ENCODE measurements at places on chromosomes 4 and X. TPM values are rescaled to one million over a fixed set of nuclear protein-coding genes. Genes with fewer than 3 reads are reported as not detected.

Gene GSX2
- total RNA-seq, result not detected

Gene LONRF3
- 1.7 TPM for total RNA-seq

Gene UVSSA
- 2.5 TPM for total RNA-seq

Gene ADH4
- not detected for total RNA-seq

Gene HPSE
- 1.2 TPM for total RNA-seq

Gene NXF2B
- total RNA-seq, result not detected

Gene NXF3
- total RNA-seq, result not detected

Gene DGKK
- total RNA-seq, result not detected

Gene ZFP92
- total RNA-seq, result 0.50 TPM

Gene ITIH6
- total RNA-seq, result not detected

Gene KLKB1
- not detected for total RNA-seq

Gene PRSS12
- total RNA-seq, result 0.38 TPM

Gene NALF2
- total RNA-seq, result 5.7 TPM

Gene MSL3
- total RNA-seq, result 21.8 TPM

Gene PDE6B
- not detected for total RNA-seq

Gene PI4K2B
- 4.8 TPM for total RNA-seq

Gene AREG
- total RNA-seq, result 23.9 TPM

Gene ENPP6
- not detected for total RNA-seq

Gene XAGE1A
- 21.1 TPM for total RNA-seq

Gene PAGE2
- not detected for total RNA-seq

Gene SLC10A4
- total RNA-seq, result 6.8 TPM

Gene LDOC1
- 103 TPM for total RNA-seq

Gene CYTL1
- total RNA-seq, result not detected

Gene NLGN4X
- total RNA-seq, result 0.04 TPM

Gene USP17L25
- total RNA-seq, result not detected

Gene MAGEB17
- not detected for total RNA-seq

Gene SPON2
- total RNA-seq, result 0.27 TPM

Gene PRDM5
- 2.9 TPM for total RNA-seq

Gene STATH
- total RNA-seq, result not detected

Gene GPR119
- not detected for total RNA-seq

Gene RTL9
- 0.15 TPM for total RNA-seq

Gene GLRA2
- not detected for total RNA-seq

Gene JADE1
- total RNA-seq, result 27.4 TPM

Gene CLDN34
- not detected for total RNA-seq

Data from A549 treated with dexamethasone at 1 μM for 4 hours (cell line).